Gastroesophageal sphincter (tissue), 4 donors: ENCODE measurements at places on chromosomes 12 and 14. TPM values are rescaled to one million over a fixed set of nuclear protein-coding genes. Genes with fewer than 3 reads are reported as not detected.

DNA sequence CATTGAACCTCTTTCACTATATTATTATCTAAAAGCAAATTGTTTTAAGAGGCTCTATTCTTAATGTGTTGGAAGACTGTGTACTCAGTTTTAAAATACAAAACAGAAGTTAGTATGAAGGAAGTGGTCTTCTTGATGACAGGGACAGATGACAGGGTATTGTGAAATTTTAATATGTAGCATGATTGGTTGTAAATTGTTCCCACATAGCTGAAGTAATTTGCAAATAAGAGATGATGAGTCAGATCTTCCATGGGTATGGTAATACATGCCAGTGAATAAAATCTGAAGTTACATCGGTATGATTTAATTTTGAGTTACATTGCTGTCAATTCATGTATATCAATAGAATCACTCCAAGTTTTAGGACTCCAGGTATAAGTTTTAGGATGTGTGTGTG is 454.8 kb downstream of the AEBP2 start:
- ATAC-seq, result no peak

DNA sequence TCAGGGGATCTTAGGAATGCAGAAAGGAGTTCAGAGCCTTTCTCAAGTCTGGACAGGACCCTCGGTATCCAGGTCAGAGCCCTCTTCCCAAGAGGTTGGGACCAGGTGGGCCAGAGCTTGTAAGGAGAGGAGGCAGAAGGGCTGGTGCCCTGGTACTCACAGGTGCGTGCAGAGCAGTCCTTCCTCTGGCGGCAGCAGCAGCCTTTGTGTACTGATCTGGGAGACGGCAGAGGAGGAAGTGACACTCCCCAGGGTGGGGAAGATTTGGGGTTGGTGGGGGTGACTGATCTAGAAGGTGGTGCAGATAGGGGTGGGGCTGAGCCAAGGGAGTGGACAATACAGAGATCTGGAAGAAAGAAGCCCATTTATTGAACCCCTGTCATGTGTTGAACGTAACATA is at the start of gene ITGB7:
Gene ITGB7, minus strand, starts transcription at position 210 of the 400 bp plus-strand sequence. CDS start 6,808 bp downstream, outside the sequence.
- ATAC-seq, result peak; percentile 16

DNA sequence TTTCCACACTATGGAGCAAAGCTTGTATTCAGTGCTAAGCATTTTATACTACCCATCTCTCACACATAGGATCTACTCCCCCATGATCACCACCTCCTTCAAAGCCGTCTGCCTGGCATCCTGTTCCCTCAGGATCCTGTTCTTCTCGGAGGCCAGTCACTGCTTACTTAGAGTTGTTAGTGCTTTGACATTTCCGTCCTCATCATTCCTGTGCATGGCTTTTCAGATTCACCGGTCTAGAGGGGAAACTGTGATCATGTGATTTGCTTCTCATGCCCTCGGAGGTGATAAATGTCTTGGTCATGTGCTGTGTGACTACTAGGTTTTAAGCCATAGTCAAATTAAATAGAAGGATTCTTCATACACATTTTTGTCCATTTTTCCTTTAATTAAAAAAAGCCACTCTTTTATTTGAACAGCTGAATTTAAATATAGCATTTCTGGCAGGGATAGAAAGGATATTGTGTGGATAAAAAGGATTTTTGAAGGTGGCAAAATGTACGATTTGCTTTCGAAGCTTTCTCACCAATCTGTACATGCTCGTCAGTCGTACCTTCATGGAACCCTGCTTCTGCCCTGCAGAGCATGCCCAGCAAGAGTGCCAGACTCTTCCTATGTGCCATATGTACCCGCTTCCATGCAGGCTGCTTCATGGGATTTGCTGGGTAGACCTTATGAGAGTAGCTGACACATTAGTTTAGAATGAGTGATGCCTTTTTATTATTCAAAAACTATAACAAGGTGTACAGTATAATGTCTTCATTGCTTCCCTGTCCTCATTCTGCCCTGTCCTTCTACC is 53.3 kb downstream of the BMAL2 start:
- no peak for ATAC-seq

DNA sequence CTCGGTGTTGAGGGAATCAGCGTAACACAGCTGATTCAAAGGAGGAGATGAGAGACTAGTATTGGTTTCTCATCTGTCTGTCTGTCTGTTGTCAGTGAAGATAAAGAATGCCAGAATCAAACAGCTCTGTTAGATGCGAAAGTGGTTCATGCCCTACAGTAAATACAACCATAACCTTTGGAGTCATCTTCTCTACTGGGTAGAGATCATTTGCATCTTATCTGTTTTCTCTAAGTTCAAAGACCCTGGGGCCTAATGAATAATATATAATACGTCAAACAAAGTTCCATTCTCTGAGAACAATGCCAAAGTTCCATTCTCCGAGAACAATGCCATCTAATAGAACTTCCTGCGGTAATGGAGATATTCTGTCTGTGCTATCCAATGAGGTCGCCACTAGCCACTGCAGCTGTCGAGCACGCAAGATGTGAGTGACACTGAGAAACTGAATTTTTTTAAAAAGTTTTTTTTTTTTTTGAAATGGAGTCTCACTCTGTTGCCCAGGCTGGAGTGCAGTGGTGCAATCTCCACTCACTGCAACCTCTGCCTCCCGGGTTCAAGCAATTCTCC is 6.6 kb downstream of the IL31 start:
- no peak for ATAC-seq

- ATAC-seq, result no peak
Observed at GRCh38 chr12:14239350-14239934, 126.0 kb upstream of the ATF7IP start.

DNA sequence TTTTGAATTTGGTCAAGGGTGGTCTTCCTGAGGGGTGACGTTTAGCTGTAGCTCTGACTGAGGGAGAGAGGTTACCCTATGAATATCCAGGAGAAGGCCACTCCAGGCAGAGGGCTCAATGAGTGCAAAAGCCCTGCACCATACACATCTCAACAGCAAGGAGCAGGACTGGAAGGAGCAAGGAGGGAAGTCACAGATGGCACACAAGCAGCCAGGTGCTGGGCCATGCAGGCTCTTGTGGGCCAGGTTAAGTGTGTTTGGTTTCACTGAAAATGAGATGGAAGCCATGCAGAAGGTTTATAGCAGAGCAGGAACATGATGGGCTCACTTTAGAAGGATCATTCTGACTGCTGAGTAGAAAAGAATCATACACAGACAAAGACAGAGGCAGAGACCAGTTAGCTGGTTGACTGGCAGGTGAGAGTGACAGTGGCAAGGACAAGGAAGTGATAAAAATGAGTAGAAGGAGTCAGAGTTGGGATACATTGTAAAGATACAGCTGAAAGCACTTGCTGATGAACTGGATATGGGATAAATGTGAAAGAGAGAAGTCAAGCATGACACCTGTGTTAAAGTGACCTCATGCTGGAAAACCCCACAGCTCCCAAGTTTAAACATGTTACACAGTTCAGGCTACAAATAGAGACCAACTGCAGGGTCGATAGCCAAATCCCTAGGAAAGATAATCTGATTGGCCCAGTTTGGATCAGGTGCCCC is 81.2 kb downstream of the PRKD1 start:
- ATAC-seq, result no peak

DNA sequence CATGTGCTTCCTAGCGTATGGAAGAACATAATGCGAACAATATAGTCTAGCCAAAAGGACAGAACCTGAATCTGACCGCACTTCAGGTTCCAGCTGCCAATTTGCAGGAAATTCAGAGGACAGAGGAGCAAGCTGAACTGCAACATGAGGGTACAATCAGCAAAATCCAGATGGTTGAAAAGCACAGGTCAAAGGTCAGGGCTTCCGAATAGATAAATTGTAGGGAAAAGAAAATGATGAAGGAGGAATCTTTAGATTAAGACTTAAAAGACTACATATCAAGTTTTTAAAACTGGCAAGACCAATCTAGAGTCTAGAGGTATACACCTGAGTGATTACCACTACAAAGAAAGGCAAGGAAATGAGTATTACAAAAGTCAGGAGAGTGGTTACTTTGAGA is 42.1 kb upstream of the SELPLG start:
- ATAC-seq, result no peak

PLCZ1 gene
- total RNA-seq, result not detected

- no peak for ATAC-seq
Observed at GRCh38 chr12:5096241-5096924, 52.7 kb downstream of the KCNA5 start.

DNA sequence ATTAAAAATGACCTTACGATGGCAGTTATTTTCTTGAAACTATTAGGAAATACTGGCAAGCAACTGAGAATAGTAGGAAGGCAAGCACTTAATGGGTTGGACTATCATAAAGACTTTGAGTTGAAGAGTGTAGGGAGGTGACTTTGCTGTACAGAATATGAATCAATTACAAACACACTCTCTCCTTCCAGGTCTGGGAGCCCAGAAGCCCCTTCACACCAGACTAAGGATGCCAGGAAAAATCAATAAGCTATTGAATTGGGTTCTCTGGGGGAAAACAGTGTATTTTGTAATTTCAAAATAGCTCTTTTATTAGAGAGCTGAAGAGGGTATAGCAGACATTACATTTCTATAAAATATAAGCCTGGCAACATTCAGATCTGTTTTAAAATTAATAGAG is 736.4 kb downstream of the NOVA1 start:
- ATAC-seq, result no peak

DNA sequence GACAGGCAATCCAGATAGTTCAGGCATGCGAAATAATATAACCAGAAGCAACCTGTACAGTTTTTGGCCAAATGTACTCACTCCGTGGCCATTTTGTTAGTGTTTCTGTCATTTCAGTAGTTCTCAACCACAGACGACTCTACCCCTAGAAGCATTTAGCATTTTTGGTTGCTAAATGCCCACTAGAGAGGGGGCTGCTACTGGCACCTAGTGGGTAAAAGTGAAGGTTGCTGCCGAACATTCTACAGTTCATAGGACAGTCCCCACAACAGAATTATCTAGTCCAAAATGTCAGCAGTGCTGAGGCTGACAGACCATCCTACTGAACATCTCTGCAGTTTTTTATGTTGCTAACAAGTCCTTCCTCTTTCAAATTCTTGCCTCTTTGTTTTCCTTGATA is 107.4 kb downstream of the TSHR start:
- ATAC-seq, result no peak

- ATAC-seq, result peak; percentile 25
Observed at GRCh38 chr12:57243521-57244311, 7.3 kb downstream of the STAC3 start.
